Fibroblast of skin of back (primary cell): ENCODE measurements at places on chromosomes 6 and 20.

DNA sequence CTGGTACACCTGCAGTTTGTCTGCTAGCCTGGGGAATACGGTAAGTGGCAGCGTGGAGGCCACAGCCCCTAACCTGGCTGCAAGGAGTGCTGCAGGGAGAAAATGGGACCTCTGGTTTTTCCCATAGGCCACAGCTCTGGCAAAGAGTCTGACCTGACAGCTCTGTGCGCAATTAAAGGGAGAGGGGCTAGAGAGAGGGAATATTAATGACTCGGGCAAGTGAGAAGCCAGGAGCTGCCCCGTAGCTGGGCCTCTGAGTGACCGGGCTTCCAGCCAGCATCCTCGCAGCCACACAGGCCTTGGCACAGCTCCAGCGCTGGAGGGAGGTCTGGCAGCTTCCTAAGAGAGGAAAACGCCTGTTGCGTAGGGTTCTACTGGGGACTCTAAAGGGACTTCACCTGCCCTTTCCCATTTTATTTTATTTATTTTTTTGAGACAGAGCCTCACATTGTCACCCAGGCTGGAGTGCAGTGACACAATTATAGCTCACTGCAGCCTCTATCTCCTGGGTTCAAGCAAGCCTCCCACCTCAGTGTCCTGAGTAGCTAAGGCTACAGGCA is 18.2 kb upstream of the OCSTAMP start:
- DNase-seq = peak; percentile 64

DNA sequence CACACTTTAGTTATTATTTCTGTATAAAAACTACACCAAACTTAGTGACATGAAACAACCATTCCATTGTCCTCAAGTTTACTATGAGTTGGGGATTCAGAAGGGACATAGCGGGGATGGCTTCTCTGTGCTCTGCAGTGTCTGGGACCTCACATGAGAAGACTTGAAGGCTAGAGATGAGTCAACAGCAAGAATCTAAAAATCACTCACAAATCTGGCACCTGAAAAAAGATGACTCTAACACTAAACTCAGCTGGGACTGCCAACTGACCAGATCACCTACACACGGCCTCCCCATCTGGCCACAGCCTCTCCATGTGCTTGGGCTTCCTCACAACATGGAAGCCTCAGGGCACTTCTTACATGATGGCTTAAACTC is 63.0 kb upstream of the EYA2 start:
- no peak for DNase-seq

- DNase-seq = no peak
Observed at GRCh38 chr6:91328241-91328640, 741.4 kb upstream of the MAP3K7 start.

- DNase-seq = no peak
Observed at GRCh38 chr20:47353692-47354463, 2.6 kb downstream of the ZMYND8 start.

- DNase-seq = no peak
Observed at GRCh38 chr6:67952121-67952520, 683.0 kb upstream of the ADGRB3 start.

GRCh38 chr6:111984081-111984480 is 69.8 kb upstream of the CCN6 start:
- no peak for DNase-seq

DNA sequence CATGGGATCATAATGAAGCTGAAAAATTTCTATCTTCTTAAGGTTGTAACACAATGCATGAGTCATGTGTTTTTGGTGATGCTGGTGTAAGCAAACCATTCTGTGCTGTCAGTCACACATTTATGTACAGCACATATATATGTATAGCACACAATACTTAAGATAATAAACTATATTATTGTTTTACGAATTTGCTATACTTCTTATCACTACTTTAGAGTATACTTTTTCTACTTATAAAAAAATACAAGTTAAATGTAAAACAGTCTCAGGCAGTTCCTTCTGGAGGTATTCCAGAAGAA is 920.1 kb upstream of the FLRT3 start:
- no peak for DNase-seq

- peak; percentile 81 for DNase-seq
Observed at GRCh38 chr6:26327450-26328264, 37.3 kb upstream of the BTN3A2 start.

DNA sequence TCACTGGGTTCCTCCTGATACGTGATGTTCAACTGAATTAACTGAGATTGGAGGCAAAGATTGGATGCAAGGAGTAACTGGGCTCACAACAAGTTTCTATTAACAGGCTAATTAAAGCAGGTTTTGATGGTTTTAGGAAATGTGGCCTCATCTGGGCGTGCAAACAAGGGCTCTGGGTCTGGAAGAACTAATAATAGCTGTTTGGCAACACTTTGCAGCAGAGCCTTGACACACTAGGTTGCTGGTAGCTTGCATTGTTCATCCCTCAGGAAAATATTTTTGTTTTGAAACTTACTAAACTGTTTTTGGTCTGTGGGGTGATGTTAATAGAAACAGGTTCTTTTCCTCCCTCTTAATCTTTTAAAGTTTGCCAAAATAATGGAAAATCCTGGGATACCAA is 117.2 kb upstream of the CD93 start:
- no peak for DNase-seq

DNA sequence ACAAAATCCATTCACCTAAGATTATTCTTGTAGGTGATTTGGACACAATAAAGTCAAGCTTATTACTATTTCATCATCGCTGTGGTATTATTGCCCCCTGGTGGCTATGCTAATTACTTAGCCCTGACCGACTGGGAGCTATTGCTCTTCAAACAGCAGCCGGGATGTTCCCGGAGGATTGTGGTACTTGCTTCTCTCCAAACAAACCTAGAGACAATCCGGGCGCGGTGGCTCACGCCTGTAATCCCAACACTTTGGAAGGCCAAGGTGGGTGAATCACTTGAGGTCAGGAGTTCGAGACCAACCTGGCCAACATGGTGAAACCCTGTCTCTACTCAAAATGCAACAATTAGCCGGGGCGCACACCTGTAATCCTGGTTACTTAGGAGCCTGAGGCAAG is 15.4 kb upstream of the STMND1 start:
- DNase-seq = peak; percentile 75

- peak; percentile 78 for DNase-seq
Observed at GRCh38 chr6:88730611-88731011, 232.8 kb downstream of the RNGTT start.

- no peak for DNase-seq
Observed at GRCh38 chr6:143549221-143549948, 37.9 kb upstream of the FUCA2 start.

DNA sequence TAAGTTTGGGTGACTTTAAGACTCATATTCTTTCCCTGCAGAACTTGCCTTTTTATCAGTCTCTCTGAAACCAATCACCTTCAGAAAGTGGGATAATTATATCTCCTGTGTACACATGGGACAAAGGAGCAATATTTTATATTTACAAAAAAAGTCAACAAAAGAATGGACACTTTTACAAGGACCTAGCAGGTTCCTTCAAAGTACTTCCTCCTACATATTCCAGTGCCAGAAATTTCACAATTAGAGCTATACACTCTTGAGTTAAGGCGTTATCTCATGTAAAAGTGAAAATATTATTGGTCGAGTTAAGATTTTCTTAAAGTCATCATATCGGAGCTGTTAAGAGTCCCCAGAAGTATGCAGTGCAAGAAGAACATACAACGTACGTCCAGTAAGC is 98.9 kb upstream of the MAFB start:
- DNase-seq = no peak

DNA sequence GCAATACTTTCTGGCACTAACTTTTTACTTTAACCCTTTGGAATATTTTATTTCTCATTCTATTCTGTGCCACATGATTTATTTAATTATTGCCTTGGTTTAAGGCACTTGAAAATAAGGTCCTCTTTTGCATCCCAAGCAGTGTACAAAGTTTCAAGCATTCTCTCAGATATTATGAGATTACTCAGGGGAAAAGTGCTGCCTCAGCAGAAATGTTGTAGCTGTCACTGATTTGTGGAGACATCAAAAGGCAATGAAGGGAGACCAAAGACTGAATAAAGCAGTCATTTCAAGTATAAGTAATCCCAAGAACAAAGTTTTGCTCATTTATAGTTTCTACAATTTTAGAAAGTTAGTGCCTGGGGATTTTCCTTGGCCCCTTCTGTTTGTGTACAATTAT is 253.0 kb downstream of the RNF144B start:
- DNase-seq = no peak

- no peak for DNase-seq
Observed at GRCh38 chr6:90463359-90463758, 123.5 kb downstream of the MAP3K7 start.

DNA sequence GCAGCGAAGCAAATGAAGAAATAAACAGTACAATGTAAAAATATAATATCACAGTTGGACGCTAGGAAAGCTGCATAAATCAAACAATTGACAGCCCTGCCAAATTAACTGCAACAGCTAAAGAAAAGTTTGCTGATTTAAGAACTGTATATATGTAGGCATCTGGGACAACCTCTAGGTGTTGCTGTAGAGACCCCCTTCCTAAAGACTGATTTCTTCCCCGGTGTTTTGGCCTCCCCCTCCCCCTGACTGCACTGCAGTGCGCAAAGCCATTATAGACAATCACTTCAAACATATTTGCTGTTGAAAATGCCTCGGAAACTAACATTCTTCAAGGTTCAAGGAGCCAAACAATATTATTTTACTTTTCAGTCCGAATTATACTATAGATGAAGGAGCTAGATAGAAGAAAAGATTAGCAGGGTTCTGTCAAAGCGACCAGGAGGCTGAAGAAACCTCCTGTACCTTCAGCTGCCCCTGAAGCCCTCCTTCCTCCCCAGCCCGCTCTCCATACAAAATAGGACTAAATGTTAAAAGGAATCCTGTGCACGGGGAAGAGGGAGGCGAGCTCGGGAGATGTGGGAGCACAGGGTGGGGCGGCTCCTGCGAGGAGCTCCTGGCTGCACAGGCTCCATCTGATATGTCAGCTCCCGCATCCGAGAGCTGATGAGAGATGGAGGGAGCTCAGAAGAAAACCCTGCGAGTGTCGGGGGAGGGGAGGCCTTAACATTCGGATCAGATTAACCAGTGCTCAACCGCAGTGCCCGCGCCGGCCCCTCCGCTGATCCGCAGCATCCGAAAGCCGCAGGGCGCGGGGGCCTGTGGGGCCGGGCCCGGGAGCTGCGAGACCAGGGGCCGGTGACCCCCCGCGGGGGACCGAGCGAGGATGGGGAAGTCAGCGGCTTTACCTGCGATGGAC is 822 bp downstream of the ELOVL4 start:
- peak; percentile 37 for DNase-seq

DNA sequence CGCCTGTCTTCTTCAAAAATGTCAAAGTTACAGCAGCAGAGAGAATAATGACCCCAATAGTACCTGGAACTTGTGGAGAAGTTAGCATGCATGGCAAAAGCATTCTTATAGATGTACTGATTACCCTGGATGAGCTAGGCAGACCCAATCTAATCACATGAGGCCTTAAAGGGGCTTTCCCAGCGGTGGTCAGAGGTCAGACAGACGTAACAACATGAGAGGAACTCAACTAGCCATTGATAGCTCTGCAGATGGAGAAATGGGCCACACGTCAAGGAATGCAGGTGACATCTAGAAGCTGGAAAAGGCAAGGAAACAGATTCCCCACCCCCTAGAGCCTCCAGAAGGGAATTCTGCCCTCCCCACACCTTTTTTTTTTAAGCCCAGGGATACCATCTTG is 156.8 kb upstream of the ARID1B start:
- no peak for DNase-seq
